ENCODE measurements at places on chromosomes 1 and 21.

DNA sequence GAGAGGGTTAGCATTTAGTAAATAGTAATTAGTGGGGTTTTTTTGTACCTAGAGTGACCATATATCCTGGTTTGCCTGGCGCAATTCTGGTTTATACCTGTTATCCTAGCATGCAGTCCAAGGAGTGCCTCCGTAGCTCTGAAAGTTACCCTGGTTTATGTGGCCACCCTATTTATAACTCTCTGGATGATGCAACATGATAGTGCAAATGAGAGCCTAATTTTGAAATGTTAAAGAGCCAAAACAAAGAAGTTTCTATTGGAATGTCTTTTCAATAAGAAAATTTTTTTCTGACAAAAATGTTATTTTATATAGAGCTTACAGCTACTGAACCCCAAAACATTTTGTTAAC, 5.7 kb downstream of the AHCYL1 start:
- no peak for DNase-seq

- no peak for DNase-seq
These were observed 162.7 kb upstream of the COL6A1 start for GRCh38 chr21:45818904-45819285.

DNA sequence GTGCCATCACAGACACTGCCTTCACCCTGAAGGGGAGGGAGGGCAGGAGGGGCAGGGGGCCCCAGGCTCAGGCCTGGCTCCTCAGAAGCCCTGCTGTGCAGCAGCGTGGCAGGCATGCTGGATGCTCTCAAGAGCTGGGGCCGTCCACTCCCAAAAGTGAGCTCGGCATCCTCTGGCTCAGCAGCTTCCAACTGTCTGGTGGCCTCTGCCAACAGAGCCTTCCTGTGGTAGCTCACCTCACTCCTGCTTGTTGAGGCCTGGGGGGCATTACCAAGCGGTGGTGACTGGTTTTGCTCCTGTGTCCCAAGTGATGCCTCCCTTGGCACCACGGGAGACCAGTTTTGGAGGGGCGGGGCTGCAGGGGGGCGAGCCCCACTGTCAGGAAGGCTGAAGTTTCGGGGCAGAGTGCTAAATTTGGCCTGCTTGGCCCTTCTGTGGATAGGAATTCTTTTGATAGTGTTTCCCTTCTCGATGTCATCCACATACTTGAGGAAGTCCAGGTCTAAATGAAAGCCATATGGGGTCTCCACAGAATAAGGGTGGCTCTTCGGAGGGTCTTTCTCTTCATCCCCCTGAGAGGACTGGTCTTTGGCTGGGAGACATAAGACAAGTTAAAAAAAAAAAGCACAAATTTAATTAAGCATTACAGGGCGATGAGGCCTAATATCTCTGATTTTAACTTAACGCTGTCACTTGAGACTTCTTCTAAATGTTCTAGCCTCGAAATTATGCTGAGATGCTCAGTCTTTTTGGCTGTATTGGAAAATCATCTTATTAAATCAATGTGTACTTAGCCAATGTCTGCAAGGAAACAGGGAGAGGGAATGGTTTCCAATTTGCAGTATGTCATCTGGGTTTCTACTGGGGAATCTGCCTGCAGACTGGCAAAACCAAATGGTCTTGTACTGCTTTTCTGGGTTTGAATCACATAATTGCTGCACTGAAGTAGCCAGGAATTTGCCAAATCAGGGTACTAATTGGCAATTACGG, 44.4 kb downstream of the KANK4 start:
- no peak for DNase-seq

DNA sequence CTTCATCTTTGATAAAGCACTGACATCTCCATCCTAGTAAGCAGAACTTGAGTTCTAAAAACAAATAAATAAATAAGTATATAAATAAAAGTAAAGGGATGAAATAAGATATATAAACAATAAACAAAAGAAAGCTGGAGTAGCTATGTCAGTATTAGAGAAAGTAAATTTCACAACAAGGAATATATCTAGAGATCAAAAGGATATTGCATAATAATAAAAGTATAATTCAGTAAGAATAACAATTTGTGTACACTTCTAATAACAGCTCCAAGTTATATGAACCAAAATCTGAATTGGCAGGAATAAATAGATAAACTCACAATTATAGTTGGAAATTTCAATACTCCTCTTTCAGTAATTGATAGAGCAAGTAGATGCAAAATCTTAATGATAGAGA, 9.8 kb upstream of the CENPF start:
- no peak for DNase-seq

- DNase-seq: no peak
These were observed 139.2 kb downstream of the CLIC6 start for GRCh38 chr21:34807881-34808568.

DNA sequence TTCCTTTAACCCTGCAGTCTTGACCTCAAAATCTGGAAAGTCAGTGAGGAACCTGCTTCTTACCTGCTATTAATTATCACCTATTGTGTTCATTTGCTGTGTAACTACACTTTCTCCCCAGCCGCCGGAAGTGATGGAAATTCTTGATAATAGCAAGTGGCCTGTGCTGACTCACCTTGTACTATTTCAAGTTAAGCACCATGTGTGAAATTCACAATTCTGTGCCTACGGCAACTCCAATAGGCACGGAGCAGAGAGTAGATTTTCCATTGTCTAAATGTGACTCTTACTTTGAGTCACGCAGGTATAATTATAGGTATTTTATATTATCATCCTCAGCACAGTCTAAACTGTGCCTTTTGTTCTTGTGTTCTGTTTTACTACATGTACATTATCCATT, 466.8 kb downstream of the KIF26B start:
- no peak for DNase-seq

- DNase-seq: no peak
These were observed 1.3 kb downstream of the PIGV start for GRCh38 chr1:26788836-26789611.

DNA sequence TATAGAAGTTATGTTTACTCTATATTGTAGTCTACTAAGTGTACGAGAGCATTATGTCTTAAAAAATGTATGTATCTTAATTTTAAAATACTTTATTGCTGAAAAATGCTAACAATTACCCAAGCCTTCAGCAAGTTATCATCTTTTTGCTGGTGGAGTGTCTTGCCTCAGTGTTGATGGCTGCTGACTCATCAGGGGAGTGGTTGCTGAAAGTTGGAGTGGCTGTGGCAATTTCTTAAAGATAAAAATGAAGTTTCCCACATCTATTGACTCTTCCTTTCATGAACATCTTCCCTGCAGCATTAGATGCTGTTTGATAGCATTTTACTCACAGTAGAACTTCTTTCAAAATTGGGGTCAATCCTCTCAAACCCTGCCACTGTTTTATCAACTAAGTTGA, 95.8 kb downstream of the CDC7 start:
- DNase-seq: no peak

DNA sequence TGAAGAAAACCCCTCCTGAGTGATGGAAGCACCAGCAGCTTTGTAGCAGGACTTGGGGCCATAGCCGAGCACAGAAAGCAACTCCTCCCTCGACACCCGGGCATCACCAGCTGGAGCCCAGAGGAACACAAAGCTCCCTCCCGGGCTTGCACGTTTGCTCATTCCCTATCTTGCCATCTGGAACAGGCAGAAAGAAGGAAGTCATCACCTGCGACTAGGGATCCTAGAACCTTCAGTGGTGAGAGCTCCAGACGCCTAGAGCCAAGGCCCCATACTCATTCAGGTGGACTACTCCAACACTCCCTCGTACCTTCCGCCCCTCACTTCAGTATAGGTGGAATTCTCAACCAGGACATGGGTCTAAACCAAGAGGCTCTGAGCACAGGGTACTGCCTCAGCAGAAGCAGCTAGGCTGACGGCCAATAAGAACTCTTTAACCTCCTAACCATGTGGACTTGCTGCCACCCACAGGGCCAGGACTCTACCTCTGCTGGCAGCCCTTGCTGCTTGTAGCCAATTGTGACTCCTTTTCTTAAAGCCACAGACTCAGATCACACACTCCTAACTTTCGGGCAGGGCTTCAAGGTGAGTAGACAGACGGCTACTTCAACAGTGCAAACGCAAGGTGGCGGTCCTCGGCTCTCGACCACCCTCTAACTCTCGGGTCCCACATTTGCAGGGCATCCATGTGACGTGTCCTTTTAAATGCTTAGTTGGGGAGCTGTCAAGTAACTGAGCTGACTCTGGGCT, 65.4 kb downstream of the NPHP4 start:
- DNase-seq: no peak

- no peak for DNase-seq
These were observed 29.7 kb downstream of the HEYL start for GRCh38 chr1:39609618-39610331.

- DNase-seq: no peak
These were observed 31.1 kb downstream of the ZC3H11B start for GRCh38 chr1:219581766-219582165.

- no peak for DNase-seq
These were observed 50.3 kb upstream of the MAP10 start for GRCh38 chr1:232754930-232755329.
